ENCODE measurements at places on chromosomes 12 and 14.

DNA sequence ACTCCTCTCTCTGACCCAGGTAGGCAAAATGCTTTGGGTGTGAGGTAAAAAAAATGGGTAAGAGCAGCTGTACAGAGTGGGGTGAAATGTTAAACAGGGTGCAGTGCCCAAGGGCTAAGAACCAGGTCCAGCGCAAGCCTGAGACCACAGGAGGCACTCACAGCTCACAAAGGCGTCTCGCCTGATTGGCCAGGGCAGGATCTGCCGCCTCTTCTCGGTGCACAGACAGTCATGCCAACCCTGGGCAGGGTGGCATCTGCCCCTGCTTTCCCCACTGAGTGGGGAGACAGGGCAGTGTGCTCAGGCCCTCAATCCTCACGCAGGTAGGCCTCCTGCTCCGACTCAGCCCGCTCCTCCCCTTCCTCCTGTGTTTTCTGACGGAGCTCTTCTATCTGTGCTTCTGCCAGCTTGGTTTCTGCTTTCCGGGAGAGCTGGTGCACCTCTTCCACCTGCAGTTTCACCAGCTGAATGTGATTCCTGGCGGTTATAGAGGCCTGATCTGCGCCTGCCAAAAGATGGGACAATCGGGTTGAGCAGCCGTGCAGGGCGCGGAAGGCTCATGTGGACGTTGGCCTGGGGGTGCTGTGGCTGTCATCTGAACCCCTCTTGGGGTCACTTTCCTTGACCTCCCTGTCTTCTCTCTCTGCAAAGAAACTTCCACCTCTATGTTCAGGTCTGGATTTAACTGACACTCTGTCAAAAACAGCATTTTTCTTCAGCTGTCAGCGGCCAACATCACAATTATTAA lies 4.7 kb downstream of the B3GNT4 start:
- no peak for DNase-seq

DNA sequence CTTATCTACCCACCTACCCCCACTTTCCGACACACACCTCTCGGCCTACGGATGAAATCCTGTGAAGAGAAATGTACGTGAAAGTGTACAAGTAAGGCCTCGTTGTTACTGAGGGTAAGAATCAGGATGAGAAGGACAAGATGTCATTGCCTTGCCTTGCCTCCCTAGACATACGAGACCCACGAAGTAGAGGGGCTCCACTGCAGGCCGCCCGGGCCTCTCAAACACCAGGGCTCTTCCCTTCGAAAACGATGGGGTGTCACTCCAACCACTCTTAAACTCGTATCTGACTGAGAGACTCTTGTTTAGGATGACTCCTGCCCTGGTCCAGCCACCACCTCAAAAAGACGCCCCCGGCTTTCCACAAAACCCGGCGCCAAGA lies 498 bp downstream of the RACGAP1 start:
- DNase-seq: no peak

GRCh38 chr14:39266525-39266870 lies 32.8 kb downstream of the MIA2 start:
- no peak for DNase-seq

- no peak for DNase-seq
These were observed 195.2 kb downstream of the RAD51B start for GRCh38 chr14:68014771-68015170.

- DNase-seq: no peak
These were observed 370.6 kb upstream of the PRICKLE1 start for GRCh38 chr12:42960087-42960527.

DNA sequence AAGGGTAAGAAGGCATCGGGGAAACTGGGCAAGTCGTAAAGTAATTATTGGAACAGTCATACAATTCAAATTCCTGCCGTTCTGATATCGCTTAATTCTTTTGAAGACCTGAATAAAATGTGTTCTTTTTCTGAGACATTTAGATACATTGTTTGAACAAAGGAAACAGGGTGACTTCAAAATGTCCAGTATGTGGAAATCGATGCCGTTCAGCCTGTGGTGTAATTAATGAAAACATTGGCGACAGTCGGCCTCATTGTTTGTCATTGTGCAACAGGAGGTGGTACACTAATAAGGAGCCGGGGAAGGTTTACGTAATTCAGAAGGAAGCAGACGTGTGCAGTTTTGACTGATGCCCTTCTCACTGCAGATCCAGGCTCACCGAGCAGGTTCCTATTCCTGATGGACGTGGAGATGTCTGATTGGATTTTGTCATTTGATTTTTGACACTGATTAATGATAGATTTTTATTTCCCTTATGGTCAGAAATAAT lies 92.7 kb downstream of the BORCS5 start:
- peak; percentile 30 for DNase-seq

GRCh38 chr12:70551731-70552130 lies 85.5 kb downstream of the PTPRB start:
- DNase-seq: no peak

DNA sequence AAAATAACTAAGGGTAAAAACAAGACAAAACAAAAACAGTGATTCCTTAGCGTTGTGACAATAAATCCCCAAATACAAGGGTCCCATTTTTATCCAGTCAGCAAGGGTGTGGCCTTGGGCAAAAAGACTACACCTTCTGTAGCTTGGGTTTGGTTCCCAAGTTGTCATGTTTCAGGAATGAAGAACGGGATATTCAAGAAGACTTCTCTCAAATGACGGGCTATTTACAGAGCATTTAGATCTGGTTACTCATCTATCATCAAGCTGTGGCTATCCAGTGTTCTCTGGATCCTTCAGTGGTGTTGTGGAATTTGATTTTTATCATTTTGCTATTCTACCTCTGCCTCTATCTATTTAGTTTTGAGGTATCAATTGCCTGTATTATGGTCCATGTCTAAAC lies 219.7 kb downstream of the SLC25A21 start:
- DNase-seq: no peak

- DNase-seq: no peak
These were observed 34.3 kb upstream of the TC2N start for GRCh38 chr14:91901449-91902226.

- DNase-seq: no peak
These were observed 222.7 kb upstream of the SOX5 start for GRCh38 chr12:24172031-24172772.

- DNase-seq: no peak
These were observed 55.1 kb downstream of the PAWR start for GRCh38 chr12:79635676-79636075.

GRCh38 chr14:76779221-76780057 lies 18.2 kb downstream of the VASH1 start:
- no peak for DNase-seq

- no peak for DNase-seq
These were observed 42.0 kb downstream of the CALM1 start for GRCh38 chr14:90438841-90439240.

- DNase-seq: no peak
These were observed 46.7 kb downstream of the TMCC3 start for GRCh38 chr12:94603434-94604365.

DNA sequence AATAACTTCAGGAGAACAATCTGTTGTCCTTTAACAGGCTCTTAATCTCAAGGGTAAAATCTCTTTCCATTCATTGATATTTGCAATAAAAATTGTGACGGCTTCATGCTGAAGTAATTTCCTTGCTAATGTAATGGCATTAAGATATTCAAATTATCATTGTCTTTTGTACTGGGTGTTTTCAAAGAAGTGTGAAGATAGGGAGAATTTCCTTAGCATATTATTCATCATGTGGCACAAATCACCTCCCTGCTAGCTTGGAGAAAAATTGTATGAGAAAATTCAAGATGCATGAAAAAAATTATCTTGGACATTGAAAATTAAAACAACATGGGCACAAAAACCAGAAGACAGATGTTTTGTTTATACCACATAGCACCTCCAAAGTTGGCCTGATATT lies 63.6 kb upstream of the ARID2 start:
- DNase-seq: no peak

GRCh38 chr14:91996948-91997371 lies 42.9 kb downstream of the TRIP11 start:
- peak; percentile 77 for DNase-seq

- DNase-seq: no peak
These were observed 55.0 kb downstream of the RIMBP2 start for GRCh38 chr12:130661059-130661458.

DNA sequence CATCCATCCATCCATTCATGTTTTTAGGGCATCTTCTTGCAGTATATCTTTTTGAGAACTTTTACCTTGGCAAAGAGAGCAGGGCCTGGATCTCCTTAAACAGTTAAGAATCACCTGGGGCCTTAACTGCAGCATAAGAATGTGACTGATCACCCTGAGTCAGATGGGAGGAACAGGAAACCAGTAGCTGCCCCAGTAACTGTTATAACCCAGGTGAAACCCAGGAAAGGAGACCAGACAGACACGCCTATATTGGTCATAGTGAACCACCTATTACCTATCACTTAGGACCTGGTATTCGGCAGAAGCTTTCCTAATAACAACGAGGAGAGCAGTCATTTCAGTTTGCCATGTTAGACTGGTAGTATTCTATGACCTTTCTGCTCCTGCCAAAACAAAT lies 43.4 kb upstream of the NR2C1 start:
- DNase-seq: no peak

GRCh38 chr12:31896514-31897039 lies 62.6 kb upstream of the RESF1 start:
- no peak for DNase-seq

- DNase-seq: no peak
These were observed 690 bp upstream of the DTX3 start for GRCh38 chr12:57603815-57604453.

GRCh38 chr12:123369229-123369628 lies 4.6 kb upstream of the SBNO1 start:
- no peak for DNase-seq

GRCh38 chr14:77473921-77474320 lies 16.0 kb downstream of the AHSA1 start:
- DNase-seq: no peak

- DNase-seq: no peak
These were observed 1046.9 kb upstream of the FLRT2 start for GRCh38 chr14:84483072-84483420.

DNA sequence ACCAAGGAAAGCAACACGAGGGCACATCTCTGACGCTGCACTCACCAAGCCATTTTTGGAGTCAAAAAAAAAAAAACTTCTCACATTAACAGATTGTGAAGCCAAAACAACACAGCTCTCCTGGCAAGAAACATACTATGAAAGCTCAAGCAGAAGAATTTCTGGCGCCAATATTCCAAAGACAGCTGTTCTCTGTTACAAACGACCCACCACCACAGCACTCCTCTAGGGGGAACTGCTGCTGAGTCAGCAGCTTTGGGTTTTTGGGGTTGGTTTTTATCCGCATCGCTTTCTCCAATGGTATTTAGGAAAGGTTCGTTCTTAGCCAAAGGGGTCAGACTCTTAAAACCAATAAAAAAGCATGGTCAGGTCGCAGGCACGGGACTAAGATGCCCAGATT lies 379.4 kb downstream of the RPS29 start:
- no peak for DNase-seq

All from NCI-H1436 treated with DMSO at 0.1 percent for 48 hours (cell line).